ENCODE measurements at places on chromosomes 3 and 15. TPM values are rescaled to one million over a fixed set of nuclear protein-coding genes. Genes with fewer than 3 reads are reported as not detected.

Gene CFAP44
- polyA plus RNA-seq, result 31.3 TPM

Gene GADL1
- 0.59 TPM for polyA plus RNA-seq

Gene GBE1
- polyA plus RNA-seq, result 13.8 TPM

- DNase-seq, result no peak
These were observed 332.7 kb upstream of the SLCO3A1 start for GRCh38 chr15:91520850-91521249.

DNA sequence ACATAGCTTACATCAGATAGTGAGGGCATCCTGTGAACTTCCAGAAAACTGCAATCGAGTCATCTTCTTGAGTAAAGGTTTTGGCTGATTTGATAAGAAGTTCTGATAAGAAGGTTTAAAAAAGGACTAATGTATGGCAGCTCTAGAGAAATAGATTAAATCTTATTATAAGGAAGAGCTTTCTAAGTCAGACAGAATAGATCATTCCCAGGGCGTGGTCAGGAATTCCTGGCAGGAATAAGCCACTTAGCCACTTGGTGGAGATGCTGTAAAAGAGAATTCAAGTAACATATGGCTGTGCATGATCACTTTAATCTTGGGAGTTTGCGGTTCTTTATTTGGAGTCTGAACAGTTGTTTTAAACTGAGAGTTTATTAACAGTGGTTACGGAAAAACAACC, 17.4 kb downstream of the PGBD4 start:
- no peak for DNase-seq

DNA sequence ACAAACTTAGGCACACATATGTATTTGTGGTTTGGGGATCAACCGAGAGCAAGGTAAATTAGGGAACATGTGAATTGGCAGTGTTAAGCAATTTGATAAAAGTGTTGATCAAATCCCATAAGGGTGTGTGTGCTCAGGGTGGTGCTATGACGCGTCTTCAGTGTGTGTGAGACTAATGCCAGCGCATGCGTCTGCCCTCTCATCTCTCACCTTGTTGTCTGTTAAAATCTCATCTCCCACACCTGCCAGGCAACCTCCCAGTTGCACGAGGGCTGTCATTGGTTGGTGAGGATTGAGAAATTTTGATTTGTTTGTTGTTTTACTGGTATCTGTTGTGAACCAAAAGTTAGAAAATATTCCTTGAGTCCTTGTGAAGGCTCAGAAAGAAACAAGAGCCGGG, 137.2 kb upstream of the ICE2 start:
- DNase-seq, result no peak

- peak; percentile 85 for DNase-seq
These were observed 28.3 kb downstream of the CERS3 start for GRCh38 chr15:100500226-100500990.

DNA sequence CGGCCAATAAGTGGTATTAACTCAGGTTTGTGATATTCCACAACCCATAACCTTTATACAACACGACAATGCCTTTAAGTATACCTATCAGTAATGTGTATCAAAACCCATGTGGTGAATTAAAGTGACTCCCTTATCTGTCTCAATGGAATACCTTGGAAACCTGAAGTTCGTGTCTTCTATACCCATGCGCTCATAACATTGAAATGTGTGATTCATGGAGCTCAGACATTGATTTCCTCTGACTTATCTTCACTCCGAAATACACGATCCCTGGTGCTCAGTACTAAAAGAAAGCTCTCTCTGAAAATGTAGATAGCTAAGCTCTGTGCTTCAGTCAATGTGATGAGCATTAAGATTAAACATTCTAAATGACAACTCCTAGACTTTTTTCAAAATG, 140.3 kb downstream of the TBC1D5 start:
- no peak for DNase-seq

DNA sequence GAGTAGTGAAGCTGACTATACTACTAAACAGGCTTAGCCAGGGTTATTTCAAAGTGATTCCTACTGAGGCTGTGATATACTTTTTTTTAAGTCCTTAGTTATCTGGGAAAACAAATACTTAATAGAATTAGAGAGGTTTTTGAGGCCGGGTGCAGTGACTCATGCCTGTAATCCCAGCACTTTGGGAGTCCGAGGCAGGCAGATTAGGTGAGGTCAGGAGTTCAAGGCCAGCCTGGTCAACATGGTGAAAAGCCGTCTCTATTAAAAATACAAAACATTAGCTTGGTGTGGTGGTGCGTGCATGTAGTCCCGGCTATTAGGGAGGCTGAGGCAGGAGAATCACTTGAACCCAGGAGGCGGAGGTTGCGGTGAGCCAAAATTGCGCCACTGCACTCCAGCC, 34.2 kb downstream of the PRTG start:
- DNase-seq, result no peak

GRCh38 chr15:93025625-93025982, 63.4 kb downstream of the RGMA start:
- no peak for DNase-seq

GRCh38 chr3:118941236-118941635, 93.4 kb downstream of the IGSF11 start:
- DNase-seq, result no peak

- DNase-seq, result no peak
These were observed 30.0 kb downstream of the CFAP100 start for GRCh38 chr3:126424751-126425150.
